ENCODE measurements at places on chromosomes 7 and 10.

GRCh38 chr10:14602807-14603533 lies 171.7 kb downstream of the FAM107B start:
- DNase-seq: no peak

GRCh38 chr7:40541336-40541735 lies 406.5 kb downstream of the SUGCT start:
- peak; percentile 39 for DNase-seq

DNA sequence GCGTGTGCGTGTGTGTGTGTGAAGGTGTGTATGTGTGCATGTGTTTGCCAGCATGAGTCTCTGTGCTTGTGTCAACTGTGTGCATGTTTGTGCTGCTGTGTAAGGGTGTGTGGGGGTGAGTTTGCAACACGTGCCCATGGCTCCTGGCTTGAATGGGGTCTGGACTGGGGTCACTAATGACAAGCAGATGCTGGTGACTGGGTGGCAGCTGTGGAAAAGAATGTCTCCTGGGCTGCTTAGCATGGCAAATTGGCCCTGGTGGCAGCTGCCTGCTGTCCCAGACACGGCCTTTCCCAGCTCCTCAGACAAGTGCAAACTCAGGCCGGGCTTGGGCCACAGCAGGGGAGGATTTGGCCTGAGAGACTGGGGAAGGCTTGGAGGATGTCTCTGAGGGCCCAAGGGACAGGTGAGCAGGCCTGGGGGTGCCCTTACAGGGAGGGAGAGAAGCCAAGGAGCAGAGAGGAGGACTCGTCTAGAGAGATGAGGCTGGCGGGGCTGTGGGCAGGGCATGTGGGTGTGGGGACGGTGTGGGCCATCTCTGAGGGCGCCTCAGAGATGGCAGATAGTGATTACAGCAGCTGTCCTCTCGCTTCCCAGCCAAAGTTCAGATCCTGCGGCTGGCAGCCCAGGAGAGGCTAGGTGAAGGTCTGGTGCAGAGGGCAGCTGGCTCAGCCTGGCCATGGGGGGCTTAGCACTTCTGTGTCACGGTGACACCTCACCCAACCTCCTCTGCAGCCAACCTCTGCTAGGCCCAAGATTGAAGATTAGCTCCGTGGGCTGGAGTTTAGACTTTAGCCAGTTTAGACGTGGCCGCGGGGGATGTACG lies 1.5 kb downstream of the AQP1 start:
- DNase-seq: no peak

- no peak for DNase-seq
Observed at GRCh38 chr7:138934861-138935260, 46.3 kb downstream of the KIAA1549 start.

DNA sequence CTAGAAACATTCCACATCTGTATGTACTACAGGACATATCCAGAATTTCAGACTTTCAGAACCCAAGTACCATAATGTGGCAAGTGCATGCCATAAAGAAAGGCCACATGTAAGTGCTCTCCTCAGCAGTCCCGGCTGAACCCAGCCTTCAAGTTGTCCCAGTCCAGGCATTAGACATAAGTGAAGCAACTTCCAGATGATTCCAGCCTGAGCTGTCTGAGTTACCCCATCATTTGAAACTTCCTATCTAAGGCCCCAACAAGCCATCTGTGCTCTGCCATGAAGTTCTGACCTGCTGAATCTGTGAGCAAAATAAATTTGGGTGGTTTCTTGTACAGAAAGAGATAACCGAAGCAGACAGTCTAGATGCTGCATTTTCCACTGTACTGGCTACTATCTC lies 218.8 kb downstream of the IPMK start:
- no peak for DNase-seq

- no peak for DNase-seq
Observed at GRCh38 chr10:120436439-120437112, 20.5 kb upstream of the PLPP4 start.

DNA sequence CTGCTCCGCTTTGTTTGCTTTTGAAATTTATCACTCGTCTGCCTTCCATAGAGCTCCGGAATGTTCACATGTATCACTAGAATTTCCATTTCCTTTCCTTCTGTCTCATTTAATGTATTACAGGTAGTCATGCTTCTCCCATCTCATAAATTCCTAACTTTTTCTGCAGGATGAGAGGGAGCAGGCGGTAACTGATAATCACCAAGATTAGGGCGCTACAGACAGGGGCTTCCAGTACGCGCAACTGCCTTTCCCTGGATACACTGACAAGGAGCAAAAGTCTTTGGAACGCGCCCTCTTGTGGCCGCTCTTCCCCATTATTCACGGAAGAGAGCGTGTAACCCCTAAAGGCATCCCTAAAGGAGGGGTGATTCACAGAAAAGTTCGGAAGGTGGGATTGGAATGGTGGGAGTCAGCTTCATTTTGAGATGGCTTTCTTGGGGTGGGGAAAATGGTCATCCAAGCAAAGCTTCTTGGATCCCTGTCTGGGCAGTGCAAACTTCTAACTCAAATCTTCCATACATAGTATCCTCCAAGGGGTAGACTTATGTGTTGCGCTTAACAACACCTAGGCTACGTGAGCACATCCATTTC lies 6.5 kb downstream of the INHBA start:
- DNase-seq: no peak

- DNase-seq: no peak
Observed at GRCh38 chr10:32937911-32938424, 20.1 kb downstream of the ITGB1 start.

- no peak for DNase-seq
Observed at GRCh38 chr10:77131214-77131613, 506.4 kb downstream of the KCNMA1 start.

DNA sequence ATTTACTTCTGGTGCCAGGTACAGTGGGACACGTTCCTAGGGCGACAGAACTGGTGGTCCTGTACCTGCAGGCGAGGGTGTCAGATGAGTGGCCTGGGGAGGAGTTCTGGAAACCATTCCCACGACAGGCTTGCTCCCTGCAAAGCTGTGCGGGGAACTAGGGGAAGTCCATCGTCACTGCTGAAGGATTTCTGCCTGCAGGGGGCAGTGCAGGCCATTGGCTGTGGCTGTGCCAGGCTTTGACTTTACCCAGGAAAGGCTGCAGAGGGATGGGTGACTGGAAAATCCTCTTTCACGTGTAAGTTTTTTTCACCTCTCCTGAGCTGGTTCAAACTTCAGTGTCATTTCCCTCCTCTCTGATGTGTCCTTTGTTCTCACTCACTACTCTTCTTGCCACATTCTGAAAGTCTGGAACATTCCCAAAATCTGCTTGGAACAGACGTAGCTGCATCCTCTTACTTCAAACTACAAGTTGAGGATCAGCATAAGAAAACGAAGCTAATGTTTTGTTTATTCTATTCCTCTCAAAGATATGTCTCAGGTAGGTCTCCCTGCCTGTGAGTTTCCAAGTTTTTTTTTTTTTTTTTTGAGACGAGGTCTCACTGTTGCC lies 126.5 kb downstream of the SH2D4B start:
- no peak for DNase-seq
